ENCODE measurements at places on chromosomes 5 and 9. TPM values are rescaled to one million over a fixed set of nuclear protein-coding genes. Genes with fewer than 3 reads are reported as not detected.
A peak's percentile ranks its signal among the peaks of the same experiment; 100 is the strongest.

DNA sequence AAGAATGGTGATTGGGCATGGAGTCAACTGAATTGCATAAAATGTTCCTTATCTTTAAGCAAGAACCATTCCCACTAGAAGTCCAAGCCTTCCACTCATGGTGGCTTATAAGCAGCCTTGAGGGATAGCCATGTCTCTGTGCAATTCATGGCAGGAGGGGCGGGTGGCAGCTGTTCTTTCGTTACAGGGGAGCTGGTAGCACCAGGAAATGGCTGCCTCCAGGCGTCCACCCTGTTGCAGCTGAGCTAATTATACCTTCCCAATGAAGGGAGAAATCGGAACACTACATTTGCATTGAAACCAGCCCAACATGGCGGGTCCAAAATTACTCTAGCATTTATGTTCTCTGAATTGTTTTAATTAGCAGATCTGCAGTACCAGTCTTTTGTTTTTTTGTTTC lies 289.8 kb downstream of the NTRK2 start:
- no peaks in the 10 kb centered on the region for H3K36me3 ChIP-seq
- H3K4me3 ChIP-seq = no peak overlapping the region

GRCh38 chr9:136496181-136496580 lies 13.3 kb upstream of the SEC16A start:
- H3K4me1 ChIP-seq = no peaks in the 10 kb centered on the region
- no peak overlapping the region for H3K27ac ChIP-seq
- no peak for DNase-seq
- peaks cover 39% of the 10 kb centered on the region for H3K36me3 ChIP-seq

GRCh38 chr5:42587096-42587723 lies 164.0 kb downstream of the GHR start:
- H3K4me3 ChIP-seq = no peak overlapping the region
- H3K27me3 ChIP-seq = no peaks in the 10 kb centered on the region

GRCh38 chr5:111697881-111698757 lies 58.9 kb downstream of the NREP start:
- DNase-seq = no peak
- H3K4me1 ChIP-seq = no peaks in the 10 kb centered on the region
- H3K27me3 ChIP-seq = peaks cover 2% of the 10 kb centered on the region
- H3K4me3 ChIP-seq = no peak overlapping the region

- no peak overlapping the region for H3K4me3 ChIP-seq
- no peaks in the 10 kb centered on the region for H3K27me3 ChIP-seq
- no peak overlapping the region for H3K27ac ChIP-seq
- DNase-seq = peak; percentile 26
- no peaks in the 10 kb centered on the region for H3K4me1 ChIP-seq
These were observed 67.8 kb downstream of the FAT2 start for GRCh38 chr5:151523335-151523734.

DNA sequence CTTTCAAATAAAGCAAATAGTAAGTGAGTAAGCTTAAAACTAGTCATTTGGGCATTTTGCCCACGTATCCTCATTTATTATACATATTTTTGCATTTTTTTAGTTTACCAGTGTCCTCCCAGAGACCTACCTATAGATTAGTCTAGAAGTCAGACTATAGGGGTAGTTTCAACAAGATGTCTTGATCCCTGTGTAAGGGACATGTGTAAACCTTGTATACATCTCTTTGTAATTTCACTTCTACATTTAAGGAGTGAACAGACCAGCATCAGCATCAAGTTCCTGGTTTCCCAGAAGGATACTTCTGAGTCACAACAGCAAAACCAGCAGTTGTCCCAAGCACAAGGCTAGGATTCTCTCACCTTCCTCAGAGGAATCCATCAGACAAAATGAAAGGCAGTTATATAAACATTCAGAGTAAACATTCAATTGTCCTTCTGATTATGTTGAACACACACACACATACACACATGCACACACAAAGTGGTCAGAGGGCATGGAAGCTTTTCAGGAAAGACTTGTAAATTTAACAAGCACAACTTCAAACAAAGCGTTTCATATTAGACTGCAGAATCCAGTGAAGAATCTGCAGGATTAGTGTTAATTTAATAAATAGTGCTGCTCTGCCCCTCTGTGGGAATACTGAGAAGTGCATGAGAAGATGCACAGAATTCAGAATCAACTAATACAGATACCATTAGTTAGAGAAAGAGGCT lies 55.4 kb downstream of the HINT1 start:
- DNase-seq = peak; percentile 17
- H3K27me3 ChIP-seq = no peaks in the 10 kb centered on the region

MGAT4B gene
- 185 TPM for polyA plus RNA-seq

GRCh38 chr5:173180331-173180730 lies 36.0 kb downstream of the BNIP1 start:
- no peaks in the 10 kb centered on the region for H3K36me3 ChIP-seq
- DNase-seq = no peak
- no peak overlapping the region for H3K27ac ChIP-seq
- no peaks in the 10 kb centered on the region for H3K4me1 ChIP-seq
- H3K4me3 ChIP-seq = no peak overlapping the region
- H3K27me3 ChIP-seq = peaks cover 7% of the 10 kb centered on the region

CD14 gene
- 13.2 TPM for polyA plus RNA-seq

GRCh38 chr9:72911816-72912215 lies 41.0 kb downstream of the ALDH1A1 start:
- no peaks in the 10 kb centered on the region for H3K27me3 ChIP-seq
- H3K4me1 ChIP-seq = no peaks in the 10 kb centered on the region
- no peak overlapping the region for H3K4me3 ChIP-seq
- no peak for DNase-seq

PTGR1 gene
- 88.5 TPM for polyA plus RNA-seq

AGXT2 gene
- 33.8 TPM for polyA plus RNA-seq

- no peaks in the 10 kb centered on the region for H3K36me3 ChIP-seq
- no peak overlapping the region for H3K27ac ChIP-seq
- DNase-seq = no peak
These were observed 159.3 kb downstream of the SPATA31D1 start for GRCh38 chr9:82147798-82148425.

POLR3G gene
- 2.7 TPM for polyA plus RNA-seq

GRCh38 chr5:156477196-156477595 lies 150.2 kb downstream of the SGCD start:
- no peak overlapping the region for H3K4me3 ChIP-seq
- no peak overlapping the region for H3K27ac ChIP-seq
- H3K4me1 ChIP-seq = no peaks in the 10 kb centered on the region
- DNase-seq = no peak
- H3K27me3 ChIP-seq = no peaks in the 10 kb centered on the region
- no peaks in the 10 kb centered on the region for H3K36me3 ChIP-seq

KIAA0825 gene
- 2.8 TPM for polyA plus RNA-seq

DNA sequence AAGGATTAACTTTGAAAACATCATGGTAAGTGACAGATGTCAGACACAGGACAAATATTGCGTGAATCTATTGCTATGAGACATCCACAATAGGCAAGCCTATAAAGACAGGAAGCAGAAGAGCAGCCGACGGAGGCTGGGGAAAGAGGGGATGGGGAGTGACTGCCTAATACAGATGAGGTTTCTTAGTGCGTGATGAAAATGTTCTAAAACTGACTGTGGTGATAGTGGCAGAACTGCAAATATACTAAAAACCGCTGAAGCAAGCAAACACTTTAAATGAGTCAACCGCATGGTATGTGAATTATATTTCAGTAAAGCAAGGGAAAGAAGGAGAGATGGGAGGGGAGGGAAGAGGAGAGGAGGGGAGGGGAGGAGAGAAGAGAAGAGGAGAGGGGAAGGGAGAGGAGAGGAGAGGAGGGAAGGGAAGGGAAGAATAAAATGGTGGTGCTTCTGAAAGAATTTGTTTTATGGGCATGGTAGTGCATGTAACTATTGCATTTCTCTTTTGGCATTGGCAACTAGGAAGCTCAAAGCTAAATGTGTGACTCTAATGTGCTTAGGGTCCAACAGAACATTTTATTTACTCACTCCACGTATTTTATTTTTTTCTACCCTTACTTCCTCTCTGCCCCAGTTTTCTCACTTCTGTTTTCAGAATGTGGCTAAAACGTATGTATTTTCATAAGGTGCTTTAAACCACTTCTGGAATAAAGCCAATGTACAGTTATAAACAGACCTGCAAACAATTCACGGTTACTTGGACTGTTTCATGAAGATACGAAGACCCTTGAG lies 21.3 kb downstream of the AKNA start:
- no peak overlapping the region for H3K4me3 ChIP-seq
- no peak overlapping the region for H3K27ac ChIP-seq
- no peaks in the 10 kb centered on the region for H3K27me3 ChIP-seq
- peaks cover 52% of the 10 kb centered on the region for H3K36me3 ChIP-seq

TMED9 gene
- polyA plus RNA-seq = 119 TPM

- peak overlapping the region; percentile 86 for H3K27ac ChIP-seq
- peaks cover 12% of the 10 kb centered on the region for H3K4me1 ChIP-seq
- DNase-seq = no peak
- no peaks in the 10 kb centered on the region for H3K27me3 ChIP-seq
- peaks cover 4% of the 10 kb centered on the region for H3K36me3 ChIP-seq
These were observed 1.1 kb upstream of the ELL2 start for GRCh38 chr5:95962785-95963184.

DNA sequence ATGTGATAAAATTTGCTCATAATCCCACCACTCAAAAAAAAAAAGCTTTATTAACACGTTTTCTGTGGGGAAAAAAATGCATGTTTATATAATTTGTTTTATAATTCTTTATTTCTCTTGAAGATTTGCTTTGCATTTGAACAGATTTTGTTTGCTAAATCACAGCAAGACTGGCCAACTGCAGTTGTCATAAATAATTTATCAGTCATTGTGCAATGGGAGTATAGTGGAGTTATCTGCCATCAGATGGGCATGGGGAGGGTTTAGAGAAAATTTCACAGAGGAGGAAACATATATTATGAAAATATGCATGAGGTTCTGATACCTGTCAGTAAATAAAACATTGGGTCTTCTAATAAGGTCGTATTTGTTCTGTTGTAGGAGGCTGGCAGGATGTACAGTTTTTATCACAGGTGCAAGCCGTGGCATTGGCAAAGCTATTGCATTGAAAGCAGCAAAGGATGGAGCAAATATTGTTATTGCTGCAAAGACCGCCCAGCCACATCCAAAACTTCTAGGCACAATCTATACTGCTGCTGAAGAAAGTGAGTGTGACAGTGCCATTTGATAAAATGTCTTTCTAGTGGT lies 23.8 kb downstream of the HSDL2 start:
- no peaks in the 10 kb centered on the region for H3K27me3 ChIP-seq
- no peak overlapping the region for H3K27ac ChIP-seq
- H3K36me3 ChIP-seq = peaks cover 11% of the 10 kb centered on the region
- H3K4me3 ChIP-seq = no peak overlapping the region

- H3K27me3 ChIP-seq = no peaks in the 10 kb centered on the region
- H3K27ac ChIP-seq = no peak overlapping the region
- H3K4me1 ChIP-seq = no peaks in the 10 kb centered on the region
These were observed 351.4 kb downstream of the ISL1 start for GRCh38 chr5:51734677-51735076.

GRCh38 chr9:78006734-78007133 lies 24.9 kb downstream of the GNAQ start:
- H3K4me3 ChIP-seq = no peak overlapping the region
- DNase-seq = no peak
- H3K27me3 ChIP-seq = no peaks in the 10 kb centered on the region

GRCh38 chr9:106414042-106414441 lies 448.9 kb upstream of the ZNF462 start:
- H3K4me3 ChIP-seq = no peak overlapping the region
- no peaks in the 10 kb centered on the region for H3K4me1 ChIP-seq
- no peak for DNase-seq

GRCh38 chr9:6564360-6564759 lies 81.2 kb downstream of the GLDC start:
- H3K4me3 ChIP-seq = no peak overlapping the region
- H3K4me1 ChIP-seq = no peaks in the 10 kb centered on the region
- no peak for DNase-seq
- H3K27me3 ChIP-seq = no peaks in the 10 kb centered on the region

F2R gene
- polyA plus RNA-seq = 52.5 TPM

ZNF484 gene
- 6.2 TPM for polyA plus RNA-seq

HRCT1 gene
- 1.6 TPM for polyA plus RNA-seq

DNA sequence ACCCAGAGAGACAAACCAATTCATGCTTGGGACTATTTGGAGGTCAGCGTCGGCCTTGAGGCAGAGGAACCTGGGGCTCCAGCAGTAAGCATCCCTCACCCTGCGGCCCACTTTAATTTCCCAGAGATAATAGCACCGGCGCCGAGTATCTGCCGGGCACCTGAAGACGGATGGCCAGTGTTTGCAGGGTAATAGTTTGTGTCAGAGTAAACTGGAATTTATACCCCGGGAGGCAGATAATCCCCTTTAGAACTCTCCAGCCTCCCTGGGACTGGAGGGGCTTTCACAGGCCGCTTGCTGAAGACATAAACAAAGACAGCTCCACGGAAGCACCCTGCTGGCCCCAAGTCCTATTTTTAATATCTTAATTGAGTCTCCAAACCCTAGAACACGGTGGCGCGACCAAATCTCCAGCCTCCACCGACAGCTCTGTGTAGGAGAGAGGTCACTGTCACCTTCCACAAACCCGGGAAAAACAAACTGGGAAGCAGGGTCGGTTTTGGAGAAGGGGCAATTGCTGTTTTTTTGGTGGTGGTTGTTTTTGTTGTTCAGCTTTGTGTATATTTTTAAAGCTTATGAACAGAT lies 17.4 kb upstream of the FCN1 start:
- no peak overlapping the region for H3K27ac ChIP-seq
- DNase-seq = no peak
- H3K4me1 ChIP-seq = no peaks in the 10 kb centered on the region
- H3K27me3 ChIP-seq = peaks cover 12% of the 10 kb centered on the region
- H3K36me3 ChIP-seq = no peaks in the 10 kb centered on the region

DNA sequence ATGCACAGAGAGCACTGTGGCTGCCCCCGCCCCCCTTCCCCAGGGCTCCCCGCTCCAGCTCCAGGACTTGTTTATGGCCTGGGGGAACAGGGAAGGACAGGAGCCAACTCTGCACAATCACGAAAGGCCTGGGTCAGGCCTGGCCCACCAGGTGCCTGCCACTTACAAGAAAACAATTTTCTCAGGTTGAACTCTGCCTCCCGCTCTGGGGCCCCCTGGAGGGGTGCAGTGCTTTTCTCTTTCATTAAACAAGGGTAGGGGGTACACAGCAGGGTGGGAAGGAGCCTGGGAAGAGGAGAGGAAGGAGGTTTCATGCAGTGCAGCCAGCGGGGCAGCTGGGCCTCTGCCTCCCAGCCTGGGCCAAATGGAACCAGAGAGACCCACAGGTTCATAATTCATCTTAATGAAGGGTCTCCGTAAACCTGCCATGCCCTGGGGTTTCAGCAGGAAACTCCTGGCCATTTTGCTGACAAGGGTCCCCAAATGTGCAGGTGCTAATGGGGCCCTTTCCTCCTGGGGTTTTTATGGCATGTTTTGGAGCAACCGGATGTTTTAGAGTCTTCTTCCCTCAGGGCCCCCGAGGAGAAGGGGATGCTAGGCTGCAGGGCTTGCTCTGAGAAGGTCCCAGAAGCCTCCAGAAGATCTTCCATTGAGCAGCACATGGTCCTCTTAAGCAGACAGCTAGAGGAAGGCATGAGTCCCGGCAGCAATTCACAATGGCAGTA lies 219.8 kb downstream of the SLIT3 start:
- DNase-seq = no peak
- H3K27ac ChIP-seq = no peak overlapping the region
- H3K4me1 ChIP-seq = no peaks in the 10 kb centered on the region
- H3K27me3 ChIP-seq = no peaks in the 10 kb centered on the region
- no peak overlapping the region for H3K4me3 ChIP-seq

ADGRD2 gene
- polyA plus RNA-seq = not detected

GRCh38 chr9:109182940-109183798 lies 16.1 kb upstream of the FRRS1L start:
- H3K4me1 ChIP-seq = no peaks in the 10 kb centered on the region
- H3K36me3 ChIP-seq = no peaks in the 10 kb centered on the region
- no peak overlapping the region for H3K4me3 ChIP-seq
- peak; percentile 41 for DNase-seq
- H3K27me3 ChIP-seq = no peaks in the 10 kb centered on the region
- no peak overlapping the region for H3K27ac ChIP-seq

NUTM2F gene
- polyA plus RNA-seq = not detected

All from large intestine (tissue), 12 donors.